ENCODE measurements at places on chromosomes 11 and 22.

GRCh38 chr22:25765016-25765367 is 23.0 kb downstream of the MYO18B start:
- DNase-seq: no peak

- DNase-seq: no peak
Observed at GRCh38 chr11:124778281-124778680, 16.2 kb upstream of the ESAM start.

DNA sequence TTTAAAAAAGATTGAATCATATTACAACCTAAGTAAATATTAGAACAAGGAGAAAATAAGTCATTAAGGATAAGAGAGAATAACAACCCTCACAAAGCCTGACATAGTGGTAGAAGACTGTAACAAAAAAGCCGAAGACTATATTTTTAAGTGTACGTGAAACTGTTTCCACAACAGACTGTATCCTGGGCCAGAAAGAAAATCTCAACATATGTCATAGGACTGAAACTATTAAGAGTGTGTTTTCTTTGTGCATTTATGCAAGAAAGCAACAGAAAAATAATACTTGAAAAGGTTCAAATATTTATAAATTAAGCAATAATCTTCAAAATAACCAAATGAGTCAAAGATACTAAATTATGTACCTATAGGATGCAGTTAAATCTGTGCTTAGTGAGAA is 309.8 kb downstream of the CASP12 start:
- DNase-seq: no peak

- no peak for DNase-seq
Observed at GRCh38 chr11:14224395-14224794, 134.6 kb downstream of the RRAS2 start.

DNA sequence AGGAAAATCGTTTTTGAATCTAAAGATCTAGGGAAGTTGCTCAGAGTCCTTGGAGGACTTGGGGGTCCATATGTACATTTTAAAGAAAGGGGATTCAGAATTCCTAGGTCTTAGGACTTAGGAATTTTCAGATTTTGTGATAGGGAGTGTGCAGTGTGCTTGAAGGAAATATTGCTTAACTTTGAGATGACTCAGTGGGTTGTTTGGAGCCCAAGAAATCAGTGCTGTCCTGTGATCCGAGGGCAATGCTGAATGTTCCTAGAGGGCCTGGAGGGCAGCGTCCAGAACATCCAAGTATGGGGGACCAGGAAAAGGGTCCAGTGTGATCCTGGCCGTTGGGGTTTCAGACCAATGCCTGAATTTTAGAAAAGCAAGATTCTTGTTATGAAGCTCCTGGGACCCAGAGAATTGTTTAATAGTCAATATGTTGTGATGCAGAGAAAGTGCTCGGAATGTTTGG is 3.1 kb upstream of the IGF2 start:
- DNase-seq: no peak

DNA sequence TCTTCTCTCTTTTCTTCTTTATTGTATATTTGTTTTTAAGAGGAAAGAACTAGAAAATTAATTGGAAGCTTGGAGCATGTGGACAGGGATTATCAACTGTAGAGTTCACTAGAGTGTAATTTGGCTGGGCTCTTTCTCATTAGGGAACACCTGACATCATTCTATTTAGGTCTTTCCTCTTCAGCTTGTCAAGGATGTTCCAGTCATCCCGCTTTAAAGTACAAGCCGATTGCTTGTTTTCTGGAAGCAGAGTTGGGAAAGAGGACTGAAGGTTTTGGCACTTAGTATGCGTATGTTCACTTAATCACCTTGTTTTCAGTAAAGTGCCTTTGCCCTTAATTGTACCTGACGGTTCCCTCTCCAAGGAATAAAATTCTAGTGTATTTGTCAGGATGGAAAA is 111.6 kb downstream of the WNT11 start:
- DNase-seq: no peak

GRCh38 chr22:46612341-46612903 is 7.8 kb upstream of the GRAMD4 start:
- no peak for DNase-seq

DNA sequence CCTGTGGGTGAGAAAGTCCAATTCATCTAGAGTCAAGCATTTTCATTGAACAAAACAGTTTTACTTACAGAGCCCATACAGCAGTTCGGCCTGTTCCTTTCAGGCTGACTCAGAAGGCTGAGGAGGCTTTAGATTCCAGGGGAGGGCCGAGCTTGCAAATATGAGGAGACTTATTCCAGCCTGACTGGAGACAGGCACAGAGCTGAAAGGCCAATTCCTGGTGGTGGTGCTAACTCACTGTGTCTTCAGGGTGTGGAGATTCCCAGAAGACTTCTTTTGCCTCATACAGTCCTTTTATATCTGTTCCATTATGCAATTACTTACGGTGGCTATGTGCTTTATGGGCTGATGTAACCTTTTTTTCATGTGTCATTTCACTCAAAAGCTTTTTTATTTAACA is at the start of gene OR51E2:
OR51E2 (minus strand) TSS at position 269 of the 400 bp plus-strand sequence. CDS start 15,142 bp downstream, outside the sequence.
- DNase-seq: no peak

DNA sequence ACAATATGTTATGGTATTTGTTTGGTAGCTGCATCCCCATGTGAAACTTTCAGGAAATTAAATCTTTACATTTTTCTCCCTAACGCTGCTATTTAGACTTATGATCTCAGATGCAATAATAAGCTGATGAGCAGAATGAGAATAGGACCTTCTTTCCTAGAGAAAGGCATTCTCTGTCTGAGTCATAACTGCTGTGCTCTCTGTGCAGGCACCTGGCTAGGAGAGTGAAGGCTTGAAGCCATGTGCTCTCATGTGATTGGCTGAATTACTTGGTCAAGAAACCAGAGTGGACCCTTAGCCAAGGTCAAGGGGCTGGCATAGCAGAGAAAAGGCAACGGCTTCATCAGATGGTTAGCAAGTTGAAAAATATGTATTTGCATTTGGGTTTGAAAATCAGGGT is 185.0 kb downstream of the ADAMTS15 start:
- no peak for DNase-seq

- DNase-seq: no peak
Observed at GRCh38 chr11:111707691-111708067, 58.5 kb downstream of the PPP2R1B start.

DNA sequence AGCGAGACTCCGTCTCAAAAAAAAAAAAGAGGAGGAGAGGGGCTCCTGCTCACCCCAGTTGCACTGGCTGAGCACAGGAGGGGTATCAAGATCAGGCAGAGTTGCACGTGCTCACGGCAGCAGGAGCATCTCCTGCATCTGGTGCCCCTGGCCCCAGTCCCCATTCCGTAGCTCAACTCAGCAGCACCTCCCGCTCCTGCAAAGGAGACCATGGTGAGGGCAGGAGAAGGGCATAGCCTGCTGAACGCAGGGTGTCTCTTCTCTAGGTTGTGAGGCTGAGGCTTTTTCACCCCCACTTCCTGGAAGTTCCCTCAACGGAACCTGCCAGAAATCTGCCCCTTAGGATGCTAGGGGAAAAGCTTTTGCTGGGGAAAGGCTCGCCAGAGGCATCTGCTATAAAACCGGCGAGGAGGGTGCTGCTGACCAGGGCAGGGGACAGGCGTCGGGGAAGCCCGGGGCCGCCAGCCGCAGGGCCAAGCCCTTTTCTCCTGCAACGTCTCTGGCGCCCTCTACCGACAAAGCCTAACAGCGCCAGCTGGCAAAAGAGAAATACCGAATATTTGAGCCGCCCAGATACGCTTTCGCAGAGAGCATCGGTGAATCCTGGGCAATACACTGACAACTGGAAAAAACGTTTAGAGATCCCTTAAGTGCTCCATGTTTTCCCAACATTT is 1.0 kb upstream of the PPP6R2 start:
- peak; percentile 84 for DNase-seq

DNA sequence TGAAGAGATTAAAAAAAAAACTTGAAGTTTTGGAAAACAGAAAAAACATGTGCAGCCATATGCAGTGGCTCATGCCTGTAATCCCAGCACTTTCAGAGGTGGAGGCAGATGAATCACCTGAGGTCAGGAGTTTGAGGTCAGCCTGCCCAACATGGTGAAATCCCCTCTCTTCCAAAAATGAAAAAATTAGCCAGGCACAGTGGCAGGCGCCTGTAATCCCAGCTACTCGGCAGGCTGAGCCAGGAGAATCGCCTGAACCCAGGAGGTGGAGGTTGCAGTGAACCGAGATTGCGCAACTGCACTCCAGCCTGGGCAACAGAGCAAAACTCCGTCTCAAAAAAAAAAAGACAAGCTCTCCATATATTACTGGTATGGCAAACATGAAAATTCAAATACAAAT is 7.6 kb downstream of the DLG2 start:
- no peak for DNase-seq

GRCh38 chr22:29815580-29815979 is 22.5 kb downstream of the ASCC2 start:
- DNase-seq: no peak

DNA sequence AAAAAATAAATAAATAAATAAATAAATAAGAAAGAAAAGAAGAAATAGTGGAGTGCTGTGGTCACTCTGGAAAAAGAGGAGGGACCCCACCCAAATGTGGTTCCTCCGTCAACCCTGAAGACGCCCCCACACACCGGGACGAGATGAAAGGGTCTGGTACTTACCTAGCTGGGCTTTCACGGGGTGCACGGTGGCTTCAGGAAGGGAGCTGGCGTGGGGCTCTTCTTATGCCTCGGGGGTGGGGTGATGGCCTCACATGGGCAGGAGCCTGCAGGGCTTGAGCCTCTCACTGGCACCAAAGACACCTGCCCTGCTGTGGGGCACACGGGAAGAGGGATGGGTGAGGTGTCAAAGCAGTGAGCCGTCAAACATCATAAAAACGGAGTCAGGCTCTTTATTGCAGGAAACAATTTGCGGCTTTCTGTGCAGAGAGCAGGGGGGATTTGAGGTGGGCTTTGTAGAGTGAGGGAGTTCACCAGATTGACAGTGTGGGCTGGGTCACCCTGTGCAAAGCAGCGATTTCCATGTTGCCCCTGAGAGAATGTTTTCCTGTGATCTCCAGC is 28.0 kb upstream of the KRTAP5-6 start:
- DNase-seq: no peak

DNA sequence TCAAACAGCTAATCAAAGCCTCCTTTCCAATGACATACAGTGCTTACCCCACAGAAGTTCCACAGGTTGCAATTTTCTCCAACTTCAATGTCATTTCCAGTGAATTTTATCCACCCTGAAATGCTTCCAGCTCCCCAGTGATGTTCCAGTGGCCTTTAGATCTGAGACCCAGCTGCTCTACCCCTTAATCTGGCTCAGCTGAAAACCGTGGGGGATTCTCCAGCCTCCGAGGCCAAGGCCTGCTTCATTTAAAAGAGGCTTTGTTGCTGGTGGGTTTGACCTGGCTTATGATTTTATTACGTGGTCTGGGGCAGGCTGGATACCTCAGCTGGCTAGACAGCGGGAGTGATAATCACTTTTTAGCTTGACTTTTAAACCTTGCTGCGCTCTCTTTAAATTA is 10.9 kb downstream of the HEPHL1 start:
- no peak for DNase-seq

DNA sequence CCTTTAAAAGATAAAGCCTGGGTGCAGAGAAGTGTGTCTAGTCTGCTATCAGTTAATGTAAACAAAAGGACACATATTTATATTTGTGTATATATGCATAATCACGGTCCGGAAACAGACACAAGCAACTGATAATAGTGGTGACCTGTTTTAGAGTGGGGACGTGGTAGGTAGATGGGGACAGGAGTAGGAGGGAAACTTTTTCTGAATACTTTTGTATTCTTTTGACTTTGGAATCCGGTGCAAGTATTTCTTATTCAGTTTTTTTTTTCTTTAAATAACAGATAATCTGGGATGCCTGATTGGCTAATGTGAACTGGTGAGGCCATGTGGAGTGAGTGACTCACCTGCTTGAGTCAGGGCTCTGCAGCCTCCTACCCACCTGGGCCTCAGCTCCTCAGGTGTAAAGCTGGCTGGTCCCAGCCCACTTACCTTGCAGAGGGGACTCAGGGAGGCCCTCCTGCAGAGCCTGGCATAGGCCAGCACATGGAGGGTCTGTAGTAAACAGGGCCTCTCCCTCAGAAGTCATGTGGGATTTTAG is 15.3 kb downstream of the MICAL2 start:
- no peak for DNase-seq

DNA sequence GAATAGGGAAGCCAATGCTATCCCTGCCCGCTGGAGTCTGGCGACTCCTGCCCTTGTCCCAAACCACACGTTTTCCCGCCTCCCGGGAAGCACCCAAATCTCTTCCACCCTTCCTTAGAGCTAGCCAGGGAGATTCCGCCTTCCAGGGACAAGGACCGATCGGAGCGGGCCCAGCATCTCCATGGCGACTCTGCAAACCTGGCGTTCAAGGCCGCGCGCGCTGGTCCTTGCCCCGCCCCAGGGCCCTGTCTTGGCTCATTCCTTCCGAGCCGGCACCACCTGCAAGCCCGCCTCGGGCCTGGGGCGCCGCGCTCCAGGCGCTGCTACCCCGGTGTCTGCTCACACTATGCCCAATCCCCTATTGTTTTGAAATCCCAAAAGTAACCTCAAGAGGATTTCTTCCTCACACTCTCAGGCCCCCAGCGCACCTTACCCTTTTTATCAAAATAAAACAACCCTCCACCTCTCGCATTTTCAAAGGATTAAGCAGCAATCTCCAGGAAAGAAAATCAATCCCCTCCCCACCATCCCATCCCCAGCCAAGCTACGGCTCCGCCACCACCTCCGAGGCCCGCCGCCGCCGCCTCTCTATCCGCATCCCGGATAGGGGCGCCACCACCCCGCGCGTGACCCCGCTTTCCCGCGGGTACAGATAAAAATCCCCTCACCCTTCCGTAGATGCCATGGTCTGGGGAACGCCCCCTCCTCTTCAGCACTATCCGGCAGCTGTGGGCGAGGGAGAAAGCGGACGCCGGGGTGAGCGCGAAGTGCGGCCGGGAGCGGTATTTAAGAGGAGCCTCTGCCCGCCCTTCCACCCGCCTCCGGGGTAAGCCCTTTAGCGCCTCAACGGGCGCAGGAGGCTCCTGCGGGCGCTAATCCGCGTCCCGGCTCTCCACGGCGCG is 825 bp downstream of the SLC1A2 start:
- no peak for DNase-seq

DNA sequence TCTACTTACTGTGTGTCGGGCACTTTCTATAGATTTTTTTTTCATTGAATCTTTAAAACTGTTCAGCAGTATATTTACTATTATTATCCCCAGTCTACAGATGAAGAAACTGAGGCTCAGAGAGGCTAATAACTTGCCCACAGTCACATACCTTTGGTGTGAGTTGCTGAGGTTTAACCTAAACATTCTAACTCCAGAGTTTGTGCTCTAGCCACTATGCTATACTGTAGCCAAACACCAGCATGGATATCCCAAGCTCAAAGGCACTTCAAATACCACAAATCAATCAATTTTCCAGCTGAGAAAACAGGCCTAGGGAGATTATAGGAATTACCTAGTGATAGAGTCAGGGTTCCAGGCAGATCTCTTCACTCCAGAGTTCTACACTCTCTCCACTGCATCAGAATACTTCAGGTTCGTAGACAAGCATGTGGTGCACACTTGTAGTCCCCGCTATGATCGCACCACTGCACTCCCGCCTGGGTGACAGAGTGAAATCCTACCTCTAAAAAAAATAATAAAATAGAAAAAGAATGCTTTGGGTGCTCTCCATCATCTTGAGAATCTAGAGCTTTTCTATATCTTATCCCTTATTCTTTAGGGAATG is 20.4 kb upstream of the UPB1 start:
- no peak for DNase-seq

GRCh38 chr11:65436412-65437032 is 13.9 kb downstream of the NEAT1 start:
- peak; percentile 5 for DNase-seq

- DNase-seq: no peak
Observed at GRCh38 chr11:74354036-74354435, 42.6 kb upstream of the P4HA3 start.

GRCh38 chr22:35872451-35872850 is 154.8 kb downstream of the APOL5 start:
- no peak for DNase-seq
